ENCODE measurements at places on chromosomes 7 and 10.

DNA sequence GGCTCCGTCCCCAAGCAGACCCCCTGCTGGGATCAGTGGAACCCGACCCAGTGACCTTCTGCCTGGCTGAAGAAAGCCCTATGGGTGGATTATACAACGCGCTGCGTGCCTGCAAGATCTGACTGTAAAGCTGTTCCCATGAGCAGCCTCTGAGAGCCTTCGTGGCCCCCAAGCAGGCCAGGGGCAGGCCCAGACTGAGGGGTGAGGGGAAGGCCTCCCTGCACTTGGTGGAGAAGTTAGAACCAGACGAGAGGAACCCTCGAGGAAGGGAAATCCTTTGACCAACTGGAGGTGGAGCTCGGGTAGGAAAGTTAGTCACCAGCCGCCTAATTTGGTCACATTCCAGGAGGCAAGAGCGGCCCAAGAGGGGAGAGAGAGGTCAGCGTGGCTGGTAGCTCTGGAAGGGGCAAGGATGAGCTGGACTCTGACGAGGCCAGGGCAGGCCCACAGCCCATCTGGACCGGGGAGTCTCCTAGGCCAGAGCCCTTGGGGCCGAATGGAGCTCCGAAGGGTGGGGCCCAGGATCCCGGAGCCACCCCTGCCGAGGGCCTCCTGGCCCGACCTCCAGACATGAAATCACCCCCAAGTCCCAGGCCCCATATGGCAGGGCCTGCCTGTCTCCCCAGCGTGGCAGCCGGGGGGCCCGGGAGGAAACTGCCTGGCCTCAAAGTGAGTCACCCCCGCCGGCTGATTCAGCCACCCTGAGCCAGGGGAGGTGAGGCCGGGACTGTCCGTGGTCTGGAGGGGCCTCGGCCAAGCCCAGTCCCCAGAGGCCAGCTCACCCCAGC, 23.3 kb upstream of the PDGFA start:
- peak; percentile 80 for DNase-seq

GRCh38 chr10:92284112-92284704, 6.7 kb downstream of the CPEB3 start:
- DNase-seq, result no peak

- no peak for DNase-seq
Measured at GRCh38 chr10:112218960-112219359, 35.4 kb upstream of the GPAM start.

GRCh38 chr10:49109669-49110340, 5.5 kb downstream of the VSTM4 start:
- DNase-seq, result no peak

DNA sequence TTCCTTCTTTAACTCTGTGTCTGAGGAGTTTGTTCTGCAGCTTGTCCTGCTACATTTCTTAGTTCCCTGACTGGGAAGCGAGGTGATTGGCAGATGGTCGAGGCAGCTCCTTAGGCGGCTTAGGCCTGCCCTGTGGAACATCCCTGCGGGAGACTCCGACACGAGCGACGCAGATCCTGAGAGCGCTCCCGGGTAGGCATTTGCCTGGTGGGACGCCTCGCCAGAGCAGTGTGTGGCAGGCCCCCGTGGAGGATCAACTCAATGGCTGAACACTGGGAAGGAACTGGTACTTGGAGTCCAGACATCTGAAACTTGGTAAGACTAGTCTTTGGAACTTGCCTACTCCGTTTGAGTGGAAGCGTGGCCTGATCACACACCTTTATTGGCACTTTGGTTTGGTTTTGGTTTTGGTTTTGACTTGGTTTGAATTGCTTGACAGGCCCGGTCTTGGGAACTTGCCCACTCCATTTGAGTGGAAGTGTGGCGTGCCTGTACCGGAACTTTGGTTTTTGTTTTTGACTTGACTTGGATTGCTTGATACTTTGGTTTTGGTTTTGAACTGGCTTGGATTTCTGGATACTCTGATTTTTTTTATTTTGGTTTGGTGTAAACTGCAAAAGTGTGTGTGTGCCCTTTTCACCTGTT, 42.6 kb downstream of the MAP3K8 start:
- DNase-seq, result no peak

DNA sequence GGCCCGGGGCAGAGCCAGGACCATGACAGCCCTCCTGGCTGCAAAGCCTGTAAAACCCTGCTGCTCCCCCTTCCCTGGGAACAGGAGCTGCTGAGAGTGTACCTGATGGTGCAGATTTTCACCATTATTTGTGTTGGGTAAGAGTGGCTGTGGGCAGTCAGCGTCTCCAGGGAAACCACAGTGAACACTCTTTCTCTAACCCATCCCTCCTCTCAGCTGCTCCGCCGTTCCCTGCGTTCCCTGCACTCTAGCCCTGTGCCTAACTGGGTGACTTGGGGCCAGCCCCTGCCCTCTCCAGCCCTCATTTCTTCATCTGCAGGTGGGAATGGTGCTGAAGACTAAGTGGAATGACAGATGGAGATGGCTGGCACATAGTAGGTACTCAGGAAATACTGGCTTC, 75.9 kb upstream of the PCBD1 start:
- DNase-seq, result no peak

DNA sequence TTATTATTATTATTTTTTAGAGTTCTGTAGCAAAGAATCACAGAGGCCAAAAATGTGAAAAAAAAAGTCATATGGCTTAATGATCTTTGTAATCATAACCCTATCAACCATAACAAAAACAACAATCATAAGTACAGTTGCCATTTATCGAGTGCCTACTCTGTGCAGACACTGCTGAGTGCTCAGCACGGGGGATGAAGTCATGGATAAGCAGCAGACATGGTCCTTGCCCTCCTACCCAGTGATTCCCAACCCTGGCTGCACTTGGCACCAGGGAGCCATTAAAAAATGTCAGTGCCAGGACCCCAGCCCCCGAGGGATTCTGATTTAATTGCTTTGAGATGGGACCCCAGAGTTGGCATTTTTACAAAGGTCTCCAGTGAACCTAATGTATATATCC, 38.2 kb downstream of the ENTPD1 start:
- no peak for DNase-seq

- no peak for DNase-seq
Measured at GRCh38 chr10:15141136-15142054, 27.1 kb downstream of the NMT2 start.

GRCh38 chr10:60572511-60573194, 183.0 kb upstream of the ANK3 start:
- DNase-seq, result peak; percentile 18

DNA sequence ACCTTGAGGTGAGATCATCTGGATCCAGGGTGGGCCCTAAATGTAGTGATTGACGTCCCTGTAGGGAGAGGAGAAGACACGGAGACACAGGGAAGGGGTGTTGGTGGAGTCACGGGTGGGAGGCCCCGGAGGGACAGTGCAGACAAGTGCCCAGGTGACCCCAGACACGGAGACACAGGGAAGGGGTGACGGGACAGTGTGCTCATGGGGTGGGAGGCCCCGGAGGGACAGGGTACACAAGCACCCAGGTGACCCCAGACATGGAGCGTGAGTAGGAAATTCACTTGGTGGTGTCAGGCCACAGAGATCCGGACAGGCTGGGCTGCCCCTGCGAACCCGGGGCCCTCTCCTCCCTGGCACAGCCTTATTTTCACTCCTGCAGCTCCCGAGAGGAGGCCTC, 176.9 kb downstream of the PTPRN2 start:
- DNase-seq, result no peak

DNA sequence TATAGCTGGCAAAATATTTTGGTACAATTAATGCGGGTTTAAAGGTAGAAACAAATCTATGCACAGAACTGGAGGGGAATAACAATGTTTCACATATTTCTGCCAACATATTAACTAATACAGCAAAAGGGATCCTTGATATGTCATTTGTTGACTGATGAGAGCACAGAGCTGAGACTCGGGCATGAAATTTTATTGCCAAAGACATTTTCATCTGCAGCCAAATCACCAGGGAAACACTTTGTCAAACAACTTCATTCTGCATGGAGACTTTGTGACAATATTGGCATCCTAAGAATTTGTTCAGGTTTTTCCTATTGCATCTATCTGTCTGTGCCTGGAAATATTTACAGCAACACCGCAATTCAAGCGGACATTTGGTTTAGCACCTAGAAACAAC, 117.8 kb upstream of the C1QL3 start:
- no peak for DNase-seq

GRCh38 chr7:40425696-40426095, 290.9 kb downstream of the SUGCT start:
- no peak for DNase-seq

DNA sequence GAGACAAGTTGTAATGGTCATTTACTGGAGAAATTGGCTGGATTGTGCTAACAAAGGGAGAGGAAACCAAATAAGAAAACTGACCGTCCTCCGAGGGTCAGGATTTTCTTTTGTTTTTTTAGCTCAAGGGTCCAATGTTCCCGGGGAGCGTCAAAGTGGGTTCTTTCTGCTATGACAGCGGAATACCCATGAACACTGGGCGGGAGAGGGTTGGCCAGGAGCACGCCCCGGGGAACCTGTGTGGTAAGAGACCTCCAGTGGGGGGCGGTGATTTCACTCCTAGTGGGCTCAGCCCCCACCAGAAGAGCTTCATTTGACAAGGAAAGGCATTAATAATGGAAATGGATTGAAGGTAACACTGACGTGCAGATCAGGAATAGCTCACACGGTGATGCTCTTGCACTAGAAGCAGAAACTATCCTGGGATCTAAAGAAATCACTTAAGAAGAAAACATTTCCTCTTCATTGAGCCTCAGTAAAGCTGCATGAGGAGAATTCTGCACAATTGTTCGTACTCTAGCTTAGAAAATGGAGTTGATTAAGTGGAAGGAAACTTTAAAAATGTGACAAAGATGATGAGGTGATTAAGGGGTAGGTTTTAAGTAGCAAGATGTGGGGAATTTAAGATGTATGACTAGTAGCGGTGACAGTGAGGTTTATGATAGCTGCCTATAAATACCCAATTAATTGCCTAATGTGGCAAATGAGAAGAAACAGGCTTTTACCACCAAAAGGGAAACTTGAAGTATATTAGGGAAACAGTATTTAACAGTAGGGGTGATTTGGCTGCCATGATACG, 627.2 kb downstream of the SUGCT start:
- DNase-seq, result no peak
